ENCODE measurements at places on chromosomes 2 and 18.

DNA sequence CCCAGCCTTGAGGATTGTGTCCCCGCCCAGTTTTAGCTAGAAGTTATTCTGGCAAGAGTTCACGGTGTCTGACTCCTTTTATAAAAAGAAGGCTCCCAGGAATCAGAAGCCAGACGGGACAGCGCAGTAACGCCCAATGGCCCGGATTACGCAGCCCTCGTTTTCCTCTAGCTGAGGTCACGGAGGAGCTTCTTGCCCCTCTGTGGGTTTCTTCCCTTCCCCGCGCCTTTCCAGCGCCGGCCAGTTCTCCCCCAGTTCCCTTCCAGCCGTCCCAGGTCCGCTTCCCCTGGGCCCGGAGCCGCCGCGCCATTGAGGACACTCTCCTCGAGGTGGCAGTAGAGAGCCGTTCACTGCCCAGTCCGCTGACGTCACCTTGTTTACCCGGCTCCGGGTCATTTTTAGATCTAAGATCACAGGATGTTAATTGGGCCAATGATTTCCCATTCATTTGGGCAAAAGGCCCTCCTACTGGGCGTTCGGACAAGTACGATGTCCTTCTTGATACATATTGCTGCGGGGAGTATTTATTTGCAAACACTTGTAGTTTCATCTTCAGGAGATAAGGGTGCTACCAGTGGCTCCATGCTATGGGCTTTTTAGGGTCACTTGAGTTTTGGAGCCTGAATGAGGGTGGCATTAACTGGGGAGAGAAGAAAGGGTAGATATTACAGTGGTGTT lies 81.5 kb upstream of the PPM1B start:
- DNase-seq, result peak; percentile 87

- DNase-seq, result no peak
Observed at GRCh38 chr18:77119101-77119850, 13.3 kb downstream of the MBP start.

DNA sequence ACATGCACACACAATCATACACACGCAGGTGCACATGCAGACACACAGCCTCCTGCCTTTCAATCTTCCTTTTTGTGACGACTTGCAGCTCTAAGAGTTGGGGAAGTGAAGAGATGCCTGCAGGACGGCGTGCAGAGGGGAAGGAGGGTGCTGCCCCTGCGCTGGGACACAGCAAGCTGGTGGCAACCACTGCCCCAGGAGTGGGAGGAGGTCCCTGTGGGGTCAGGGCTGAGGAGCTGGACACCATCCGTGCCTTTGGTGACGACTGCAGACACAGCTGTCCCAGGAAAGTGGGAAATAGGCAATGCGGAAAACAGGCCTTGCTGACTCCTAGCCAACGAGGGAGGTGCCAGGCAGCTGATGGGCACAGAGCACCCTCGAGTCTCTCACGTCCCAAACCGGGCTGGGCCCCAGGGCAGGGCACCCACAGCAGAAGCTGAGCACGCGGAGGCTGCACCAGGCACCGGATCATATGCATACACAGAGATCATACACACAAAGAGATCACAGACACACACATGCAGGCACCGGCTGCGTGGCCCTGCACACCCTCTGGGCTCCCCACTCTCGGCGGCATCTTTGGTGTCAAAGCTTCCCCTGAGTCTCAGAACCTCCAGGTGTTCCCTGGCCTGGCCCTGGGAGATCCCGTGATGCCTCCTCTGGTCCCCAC lies 146.1 kb downstream of the PXDN start:
- DNase-seq, result no peak

GRCh38 chr2:168156661-168157060 lies 90.7 kb downstream of the STK39 start:
- no peak for DNase-seq

GRCh38 chr2:33784488-33784887 lies 185.4 kb upstream of the FAM98A start:
- DNase-seq, result no peak

- no peak for DNase-seq
Observed at GRCh38 chr2:216621292-216621691, 11.9 kb upstream of the IGFBP2 start.

GRCh38 chr18:13716916-13717315 lies 9.4 kb downstream of the FAM210A start:
- DNase-seq, result no peak

GRCh38 chr2:81644189-81644588 lies 1339.6 kb upstream of the LRRTM1 start:
- DNase-seq, result no peak

All from B cell (primary cell).